Gastrocnemius medialis (tissue), 4 donors: ENCODE measurements at places on chromosomes 7 and 10.
A peak's percentile ranks its signal among the peaks of the same experiment; 100 is the strongest.

DNA sequence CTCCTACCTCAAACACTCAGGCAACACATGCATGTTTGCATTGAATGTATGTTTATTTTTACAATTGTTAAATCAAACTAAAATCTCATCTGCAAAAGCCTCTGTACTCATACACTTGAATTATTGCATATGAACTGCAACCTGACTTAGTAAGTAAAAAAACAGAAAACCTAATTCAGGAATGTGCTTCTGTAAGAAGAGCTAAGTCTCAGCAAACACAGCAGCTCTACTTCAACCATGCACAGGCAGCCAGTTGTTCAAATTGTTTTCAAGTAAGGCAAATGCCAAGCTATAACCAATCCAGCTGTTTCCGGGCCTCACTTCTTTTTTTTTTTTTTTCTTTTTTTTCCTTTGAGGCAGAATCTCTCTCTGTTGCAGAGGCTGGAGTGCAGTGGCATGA lies 93.5 kb upstream of the MALRD1 start:
- no peak for DNase-seq

GRCh38 chr10:11331726-11332125 lies 279.7 kb downstream of the USP6NL start:
- no peak for DNase-seq

DNA sequence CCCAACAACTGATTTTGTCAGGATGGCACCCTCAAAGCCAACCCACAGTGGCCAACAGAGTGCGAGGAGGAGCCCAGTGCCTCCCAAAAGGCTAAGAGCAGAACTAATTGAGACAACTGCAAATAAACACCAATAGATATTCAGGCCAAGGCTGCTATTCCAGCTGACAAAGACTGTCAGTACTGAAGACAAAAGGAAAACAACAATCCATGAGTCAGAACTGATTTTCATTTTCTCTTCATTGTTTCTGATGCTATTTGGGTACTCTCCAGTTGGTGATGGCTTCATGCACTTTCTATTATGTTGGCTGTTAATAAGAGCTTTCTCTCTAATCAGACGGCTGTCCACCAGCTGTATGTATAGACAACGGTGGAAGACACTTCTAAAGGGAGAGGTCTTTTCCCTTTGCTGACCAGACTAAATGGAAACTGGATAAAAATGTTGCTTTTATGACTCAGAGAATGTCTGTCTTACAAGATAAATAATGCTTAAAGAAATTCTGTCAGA lies 515.9 kb downstream of the PARD3 start:
- no peak for DNase-seq

DNA sequence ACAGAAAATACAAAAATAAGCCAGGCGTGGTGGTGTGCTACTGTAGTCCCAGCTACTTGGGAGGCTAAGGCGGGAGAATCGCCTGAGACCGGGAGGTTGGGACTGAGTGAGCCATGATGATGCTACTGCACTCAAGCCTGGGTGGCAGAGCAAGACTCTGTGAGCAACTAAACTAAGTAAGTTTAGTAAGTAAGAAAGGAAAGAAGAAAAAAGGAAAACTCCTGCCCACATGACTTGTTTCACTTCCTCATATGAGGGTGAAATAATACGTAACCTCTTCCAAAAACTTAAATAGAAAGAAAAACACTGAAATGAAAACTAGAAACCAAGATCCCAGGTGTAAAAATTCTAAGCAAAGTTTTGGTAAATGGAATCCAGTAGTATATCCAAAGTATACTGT lies 79.6 kb downstream of the LARP4B start:
- no peak for DNase-seq

DNA sequence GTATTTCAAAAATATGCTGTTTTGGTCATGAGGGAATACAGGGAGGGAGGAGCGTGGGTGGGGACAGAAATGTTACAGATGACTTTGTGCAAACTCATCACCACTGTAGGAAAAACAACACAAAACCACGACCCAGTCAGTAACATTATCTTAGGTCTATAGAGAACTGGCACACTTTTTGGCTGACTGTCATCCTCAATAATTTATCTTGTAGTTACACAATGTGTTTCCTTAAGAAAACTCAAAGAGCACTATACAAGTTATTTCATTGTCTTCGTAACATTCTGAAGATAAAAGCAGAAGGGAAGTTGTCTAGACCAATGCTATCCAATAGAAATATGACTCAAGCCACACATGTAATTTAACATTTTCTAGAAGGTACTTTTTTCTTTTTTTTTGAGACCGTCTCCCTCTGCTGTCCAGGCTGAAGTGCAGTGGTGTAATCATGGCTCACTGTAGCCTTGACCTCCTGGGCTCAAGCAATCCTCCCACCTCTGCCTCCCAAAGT lies 16.9 kb upstream of the CDK14 start:
- DNase-seq = no peak

GRCh38 chr10:89373916-89374711 lies 3.7 kb upstream of the IFIT1B start:
- DNase-seq = peak; percentile 88

GRCh38 chr7:17590221-17590620 lies 291.8 kb downstream of the AHR start:
- no peak for DNase-seq

DNA sequence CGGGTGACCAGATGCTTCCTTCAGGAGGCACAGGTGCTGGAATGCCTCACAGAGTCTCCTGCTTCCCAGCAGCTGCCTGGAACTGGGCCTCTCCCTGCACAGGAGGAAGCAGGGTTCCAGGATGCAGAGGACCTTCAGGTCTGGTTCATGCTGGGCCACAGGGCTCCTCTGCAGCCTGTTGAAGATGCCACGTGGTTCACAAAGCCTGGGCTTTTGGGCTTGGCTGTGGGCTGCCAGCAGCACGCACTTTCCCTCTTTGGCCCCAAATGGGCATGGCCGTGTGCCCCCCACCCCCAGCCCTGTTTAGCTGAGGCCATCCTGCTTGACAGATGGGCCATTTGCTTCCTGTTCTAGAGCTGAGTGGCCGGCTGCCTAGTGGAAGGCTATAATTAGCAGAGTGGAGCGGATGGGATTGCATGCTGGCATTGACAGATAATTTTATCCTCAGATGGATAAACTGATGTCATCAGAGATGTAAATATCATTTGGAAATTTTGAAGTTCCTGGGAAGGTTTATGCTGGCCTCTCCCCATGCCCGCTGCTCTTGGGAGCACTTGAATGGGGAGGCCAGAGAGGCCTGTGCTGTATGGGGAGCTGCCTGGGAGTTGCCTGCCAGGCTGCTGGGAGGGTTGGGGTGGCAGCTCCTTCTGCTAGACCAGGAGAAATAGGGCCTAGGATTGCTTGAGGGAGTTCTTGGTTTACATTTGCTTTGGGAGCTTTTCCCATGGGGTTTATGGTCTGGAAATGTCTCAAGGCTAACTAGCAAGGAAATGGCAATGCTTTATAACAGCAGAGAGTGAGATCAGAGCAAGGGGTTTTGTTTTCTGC lies 28.2 kb downstream of the TSPAN15 start:
- peak; percentile 72 for DNase-seq

GRCh38 chr7:47179812-47180515 lies 401.9 kb downstream of the TNS3 start:
- peak; percentile 39 for DNase-seq

DNA sequence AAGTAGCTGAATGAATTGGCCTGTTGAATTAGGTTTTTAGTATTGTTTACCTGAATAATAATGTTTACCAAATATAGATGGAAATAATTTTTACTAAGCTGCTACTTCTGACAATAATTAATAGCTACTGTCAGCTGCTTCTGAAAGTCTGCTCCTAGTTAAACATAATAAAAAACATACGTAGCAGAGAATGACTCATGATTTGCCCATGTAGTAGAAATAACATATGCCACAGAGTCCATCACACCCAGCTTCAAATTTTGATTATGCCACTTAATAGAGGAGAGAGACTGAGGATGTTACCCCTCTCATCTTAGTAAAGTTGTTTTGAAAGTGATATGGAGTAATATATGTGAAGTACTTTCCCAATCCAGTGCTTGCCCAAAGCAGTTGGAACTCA lies 57.6 kb upstream of the MDFIC start:
- no peak for DNase-seq

GRCh38 chr7:16205466-16205865 lies 215.9 kb downstream of the CRPPA start:
- DNase-seq = no peak

DNA sequence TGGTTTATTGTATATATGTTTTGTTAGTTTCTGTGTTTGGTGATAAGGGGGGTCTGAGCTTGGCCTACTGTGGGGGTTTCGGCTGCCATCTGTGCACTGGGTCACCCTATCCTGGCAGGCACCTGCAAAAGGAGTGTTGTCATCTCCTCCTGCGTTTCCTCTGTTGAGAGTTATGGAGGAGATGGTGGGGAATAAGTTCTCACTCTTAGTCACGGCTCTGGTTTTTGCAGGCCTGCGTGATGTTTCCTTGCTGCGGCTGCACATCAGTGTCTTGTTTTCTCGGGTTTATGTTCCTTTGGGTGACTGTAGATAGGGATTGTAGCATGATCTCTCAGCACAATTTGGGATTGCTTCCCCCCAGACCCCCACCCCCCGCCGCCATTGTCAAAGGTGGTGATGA lies 36.8 kb downstream of the CCM2 start:
- DNase-seq = no peak

GRCh38 chr7:87170828-87171227 lies 18.6 kb downstream of the DMTF1 start:
- DNase-seq = no peak

- no peak for DNase-seq
These were observed 14.3 kb downstream of the ADCY1 start for GRCh38 chr7:45588466-45588865.

GRCh38 chr7:124943472-124943871 lies 13.8 kb upstream of the POT1 start:
- DNase-seq = no peak

DNA sequence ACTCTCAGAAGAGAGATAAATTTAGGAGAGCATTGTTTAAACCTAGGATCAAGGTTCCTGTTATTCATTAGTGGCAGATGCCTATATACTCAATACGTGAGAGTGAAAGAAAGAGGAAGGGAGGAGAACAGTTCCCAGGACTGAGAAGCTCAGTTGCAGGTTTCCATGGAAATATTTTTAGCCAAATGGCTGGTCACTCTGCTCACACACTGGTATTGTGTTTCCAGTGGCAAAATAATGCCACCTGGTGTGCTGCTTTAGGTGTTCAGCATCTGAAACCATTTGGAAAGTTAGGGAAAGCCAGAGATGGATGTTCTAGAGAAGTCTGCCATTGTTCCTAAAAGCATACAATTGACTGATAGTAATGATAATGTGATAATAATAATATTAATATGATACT lies 827.7 kb downstream of the SORCS3 start:
- no peak for DNase-seq

DNA sequence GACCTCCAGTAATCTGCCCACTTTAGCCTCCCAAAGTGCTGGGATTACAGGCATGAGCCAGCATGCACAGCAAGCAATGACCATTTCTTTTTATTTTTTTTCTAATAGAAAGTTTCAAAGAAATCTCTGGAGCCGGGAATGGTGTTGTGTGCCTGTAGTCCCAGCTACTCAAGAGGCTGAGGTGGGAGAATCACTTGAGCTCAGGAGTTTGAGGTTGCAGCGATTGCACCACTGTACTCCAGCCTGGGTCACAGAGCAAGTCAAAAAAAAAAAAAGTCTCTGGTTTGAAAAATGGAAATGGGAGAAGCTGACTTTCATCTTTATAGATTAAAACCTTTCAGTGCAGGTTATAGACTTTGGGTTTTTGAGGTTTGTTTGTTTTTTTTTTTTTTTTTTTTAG lies 44.8 kb upstream of the KMT2E start:
- no peak for DNase-seq

DNA sequence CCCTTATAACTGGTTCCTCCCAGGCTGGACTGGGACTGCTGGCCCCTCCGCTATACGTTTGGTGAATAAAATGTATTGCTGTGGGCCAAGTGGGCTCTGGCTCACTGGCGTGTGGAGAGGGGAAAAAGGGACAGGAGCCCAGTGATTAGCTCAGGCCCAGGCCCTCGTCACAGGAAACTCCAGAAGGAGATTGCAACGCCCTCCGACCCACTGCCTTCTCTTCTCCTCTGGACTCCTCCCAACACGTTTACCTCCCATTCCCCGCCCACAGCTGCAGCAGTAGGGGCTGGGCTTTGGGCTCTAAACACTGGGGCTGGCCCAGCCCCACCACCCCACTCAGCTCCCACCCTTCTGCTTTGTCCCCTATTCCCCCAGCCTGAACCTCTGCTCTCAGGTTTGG lies 173.9 kb downstream of the NEURL1 start:
- DNase-seq = no peak

DNA sequence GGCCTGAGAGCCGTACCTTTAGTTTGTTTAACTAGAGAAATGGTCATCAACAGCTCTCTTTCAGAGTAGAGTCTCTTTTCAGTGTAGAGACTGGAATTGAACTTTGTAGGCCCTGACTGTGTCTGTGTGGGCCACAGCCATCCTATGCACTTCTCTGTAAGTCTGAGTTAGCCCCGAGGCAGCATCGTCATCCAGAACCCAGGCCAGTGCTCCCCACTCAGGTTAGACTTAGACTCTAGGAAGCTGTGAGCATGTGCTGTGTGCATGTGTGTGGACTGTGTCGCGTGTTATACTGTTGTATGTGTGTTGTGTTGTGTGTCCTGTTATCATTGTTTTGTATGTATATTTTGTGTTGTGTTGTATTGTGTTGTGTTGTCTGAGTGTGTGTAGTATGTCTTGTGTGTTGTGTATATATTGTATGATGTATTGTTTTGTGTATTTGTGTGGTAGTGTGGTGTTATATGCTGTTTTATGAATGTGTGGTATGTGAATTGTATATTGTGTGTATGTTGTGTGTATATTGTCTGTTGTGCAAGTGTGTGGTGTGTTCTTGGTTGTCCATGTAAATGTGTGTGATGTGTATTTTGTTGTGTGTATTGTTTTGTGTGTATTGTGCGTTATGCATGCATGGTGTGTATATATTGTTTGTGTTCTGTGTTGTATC lies 18.1 kb upstream of the NCAPG2 start:
- DNase-seq = no peak

DNA sequence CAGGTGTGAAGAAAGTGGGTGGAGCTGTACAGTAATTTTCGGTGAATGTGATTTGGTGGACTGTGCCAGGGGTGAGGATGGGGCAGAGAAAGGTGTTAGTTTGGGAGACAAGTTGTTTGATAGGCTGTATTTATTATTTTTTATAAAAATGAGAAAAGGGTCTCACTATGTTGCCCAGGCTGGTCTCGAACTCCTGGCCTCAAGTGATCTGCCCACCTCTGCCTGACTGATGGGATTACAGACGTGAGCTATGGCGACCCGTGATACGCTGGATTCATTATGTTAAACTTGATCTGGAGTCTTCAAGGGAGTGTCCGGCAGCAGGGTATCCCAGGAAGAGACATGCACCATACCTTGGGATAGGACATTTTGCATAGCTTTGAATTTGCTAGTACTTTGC lies 1.3 kb downstream of the KAT6B start:
- DNase-seq = no peak

- DNase-seq = no peak
These were observed 531 bp downstream of the IKZF1 start for GRCh38 chr7:50304911-50305582.
